ENCODE measurements at places on chromosomes 7 and 10.
A peak's percentile ranks its signal among the peaks of the same experiment; 100 is the strongest.

DNA sequence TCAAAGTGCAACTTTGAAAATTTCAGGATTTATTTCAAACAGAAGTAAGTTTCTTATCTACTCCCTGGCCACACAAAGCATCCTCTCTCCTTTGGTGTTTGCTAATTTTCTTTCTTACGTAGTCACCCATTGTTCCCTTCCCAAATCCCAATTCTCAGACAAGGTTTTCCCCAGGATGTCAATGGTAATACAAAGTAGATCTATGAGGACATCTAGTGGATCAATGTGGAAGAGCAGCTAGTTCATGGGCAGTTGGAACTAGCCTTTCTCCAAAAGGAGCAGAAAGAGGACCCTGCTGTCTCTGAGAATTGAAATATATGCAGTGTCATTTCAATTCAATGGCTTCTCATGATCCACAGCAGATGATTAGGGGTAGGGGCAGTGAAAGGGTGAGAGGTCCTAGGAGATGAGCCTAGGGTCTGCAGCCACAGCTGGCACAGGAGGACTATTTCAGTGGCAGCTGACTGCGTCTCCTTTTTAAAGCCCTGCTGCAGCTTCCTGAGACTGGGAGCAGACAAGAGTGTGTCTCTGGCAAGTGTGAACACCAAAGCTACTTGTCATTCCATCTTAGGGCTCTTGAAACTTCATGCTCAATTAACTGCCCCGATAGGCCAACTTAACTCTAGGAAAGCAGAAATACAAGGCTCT, 632.6 kb downstream of the KCNMA1 start:
- no peak for DNase-seq

DNA sequence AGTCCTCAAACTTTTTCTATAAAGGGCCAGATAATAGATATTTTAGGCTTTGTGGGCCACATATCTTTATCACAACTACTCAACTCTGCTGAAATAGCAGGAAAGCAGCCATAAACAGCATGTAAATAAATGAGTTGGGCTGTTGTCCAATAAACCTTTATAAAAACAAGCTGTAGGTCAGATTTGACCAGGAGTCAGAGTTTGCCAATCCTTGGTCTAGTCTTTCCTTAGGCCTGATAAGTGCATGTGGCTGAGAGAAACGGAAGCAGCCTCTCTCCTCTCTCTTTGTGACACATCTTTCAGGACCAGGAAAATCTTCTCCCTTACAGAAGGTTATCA, 724.5 kb downstream of the GRID1 start:
- no peak for DNase-seq

GRCh38 chr7:144037414-144038035, 11.2 kb upstream of the OR2A5 start:
- DNase-seq = no peak

DNA sequence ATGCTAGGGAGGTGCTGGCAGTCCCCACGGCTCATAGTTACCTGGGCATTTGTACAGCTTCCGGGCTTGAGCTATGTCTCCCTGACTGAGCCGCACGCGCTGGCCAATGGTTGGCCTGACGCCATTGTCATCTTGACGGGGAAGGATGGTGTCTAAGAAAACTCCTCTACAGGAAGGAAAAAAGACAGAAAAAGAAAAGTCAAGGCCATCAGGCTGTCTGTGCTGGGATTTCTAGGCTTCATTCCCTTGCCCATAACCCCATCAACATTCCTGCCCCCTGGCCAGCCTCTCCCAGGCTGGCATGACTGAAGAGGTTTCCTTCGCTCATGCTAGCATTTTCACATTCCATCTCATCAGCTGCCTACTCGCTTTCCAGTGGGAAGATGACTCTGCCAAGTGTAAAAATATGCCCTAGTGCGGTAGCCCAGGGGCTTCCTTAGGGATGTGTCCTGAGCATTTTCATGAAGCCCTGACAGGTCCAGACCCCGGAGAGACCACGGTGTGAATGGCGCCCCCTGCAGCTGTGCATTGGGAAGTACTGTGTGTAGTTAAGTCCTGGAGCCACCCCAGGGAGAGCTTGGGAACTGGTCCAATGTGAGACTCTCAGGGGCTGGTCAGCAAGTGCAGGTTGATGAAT, 54.5 kb upstream of the OPALIN start:
- peak; percentile 28 for DNase-seq

DNA sequence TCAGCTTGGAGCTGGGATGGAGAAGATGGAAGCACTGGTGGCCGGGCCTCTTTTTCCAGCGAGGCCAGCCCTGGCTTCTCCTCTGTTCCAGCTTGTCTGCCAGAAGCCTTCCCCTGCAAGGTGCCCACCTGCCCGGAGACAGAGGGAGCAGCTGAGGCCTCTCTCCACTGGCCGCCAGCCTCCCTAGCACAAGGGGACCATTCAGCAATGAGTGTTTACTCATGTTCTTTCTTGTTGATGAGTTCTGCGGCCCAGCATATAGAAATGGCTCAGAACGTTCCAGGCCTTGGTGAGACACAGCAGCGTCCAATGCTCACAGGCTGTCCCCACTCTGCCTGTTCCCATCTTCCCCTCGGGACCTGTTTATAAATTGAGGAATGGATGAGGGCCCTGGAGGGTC, 47.3 kb downstream of the CHST3 start:
- no peak for DNase-seq
